Stimulated activated CD4-positive, alpha-beta T cell treated with anti-CD3 and anti-CD28 coated beads, Interleukin-1b, Interleukin-23, amount 100 ng/mL, for 48 hours (primary cell): ENCODE measurements at places on chromosomes 13 and 19.

DNA sequence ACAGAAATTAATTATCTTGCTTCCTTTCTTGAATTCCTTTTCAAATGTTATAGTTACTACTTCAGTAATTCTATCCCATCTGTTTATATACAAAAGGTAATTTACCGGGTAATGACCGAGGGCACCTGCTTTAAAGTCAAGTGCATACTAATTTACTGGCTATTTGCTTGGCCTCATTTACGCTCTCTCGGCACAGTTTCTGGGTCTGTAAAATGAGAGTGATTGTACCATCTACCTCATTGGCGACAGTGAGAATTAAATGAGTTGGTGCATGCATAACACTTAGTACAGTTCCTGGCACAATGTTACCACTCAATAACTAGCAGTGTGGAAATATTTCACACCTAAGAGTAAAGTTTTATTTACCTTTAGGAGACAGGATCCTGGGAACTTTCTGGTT lies 111.6 kb downstream of the GGACT start:
- no peak for DNase-seq

- no peak for DNase-seq
Measured at GRCh38 chr13:75468098-75468497, 13.9 kb downstream of the TBC1D4 start.

DNA sequence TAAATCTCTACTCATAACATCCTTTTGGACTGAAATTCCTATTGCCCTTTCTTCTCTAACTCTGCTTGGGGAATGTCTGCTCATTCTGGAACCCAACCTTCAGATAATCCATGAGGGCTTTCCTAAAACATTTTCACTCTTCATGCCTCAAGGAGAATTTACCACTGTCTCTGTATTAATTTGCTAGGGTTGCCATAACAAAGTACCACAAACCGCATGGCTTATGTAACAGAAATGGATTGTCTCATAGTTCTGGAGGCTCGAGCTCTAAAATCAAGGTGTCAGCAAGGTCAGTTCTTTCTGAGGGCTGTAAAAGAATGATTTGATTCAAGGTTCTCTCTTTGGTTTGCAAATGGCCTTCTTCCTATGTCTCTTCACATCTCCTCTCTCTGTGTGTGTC lies 209.7 kb downstream of the LACC1 start:
- no peak for DNase-seq

GRCh38 chr19:5913739-5914357 lies at the start of gene CAPS:
TSS of gene CAPS (plus strand) at chr19:5914254. CDS start at chr19:5914407, 153 bp downstream.
- DNase-seq = no peak

DNA sequence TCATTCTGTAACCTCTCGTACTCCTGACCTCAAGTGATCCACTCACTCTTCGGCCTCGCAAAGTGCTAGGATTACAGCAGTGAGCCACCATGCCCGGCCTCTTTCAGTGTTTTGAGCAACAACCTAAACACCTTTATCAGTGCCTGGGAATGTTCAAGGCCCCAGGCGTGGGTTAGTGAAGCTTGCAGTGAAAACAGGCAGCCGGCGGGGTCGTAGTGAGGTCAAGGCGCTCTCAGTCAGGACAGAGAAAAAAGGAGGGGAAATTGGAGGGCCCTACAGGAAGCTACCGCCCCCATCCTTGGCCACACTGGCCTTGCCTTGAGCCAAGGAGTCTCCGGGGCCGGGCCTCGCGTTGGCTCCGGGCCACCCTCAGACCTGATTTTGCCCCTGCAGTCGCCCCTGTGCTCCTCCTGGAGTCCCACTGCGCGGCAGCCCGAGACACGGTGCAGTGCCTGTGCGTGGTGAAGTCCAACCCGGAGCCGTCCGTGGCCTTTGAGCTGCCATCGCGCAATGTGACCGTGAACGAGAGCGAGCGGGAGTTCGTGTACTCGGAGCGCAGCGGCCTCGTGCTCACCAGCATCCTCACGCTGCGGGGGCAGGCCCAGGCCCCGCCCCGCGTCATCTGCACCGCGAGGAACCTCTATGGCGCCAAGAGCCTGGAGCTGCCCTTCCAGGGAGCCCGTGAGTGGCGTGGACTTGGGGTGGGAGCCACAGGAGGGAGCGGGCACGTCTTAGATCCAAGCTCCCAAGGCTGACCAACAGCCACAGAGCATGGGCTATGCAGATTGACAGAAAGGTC lies 17.7 kb downstream of the MAG start:
- no peak for DNase-seq

DNA sequence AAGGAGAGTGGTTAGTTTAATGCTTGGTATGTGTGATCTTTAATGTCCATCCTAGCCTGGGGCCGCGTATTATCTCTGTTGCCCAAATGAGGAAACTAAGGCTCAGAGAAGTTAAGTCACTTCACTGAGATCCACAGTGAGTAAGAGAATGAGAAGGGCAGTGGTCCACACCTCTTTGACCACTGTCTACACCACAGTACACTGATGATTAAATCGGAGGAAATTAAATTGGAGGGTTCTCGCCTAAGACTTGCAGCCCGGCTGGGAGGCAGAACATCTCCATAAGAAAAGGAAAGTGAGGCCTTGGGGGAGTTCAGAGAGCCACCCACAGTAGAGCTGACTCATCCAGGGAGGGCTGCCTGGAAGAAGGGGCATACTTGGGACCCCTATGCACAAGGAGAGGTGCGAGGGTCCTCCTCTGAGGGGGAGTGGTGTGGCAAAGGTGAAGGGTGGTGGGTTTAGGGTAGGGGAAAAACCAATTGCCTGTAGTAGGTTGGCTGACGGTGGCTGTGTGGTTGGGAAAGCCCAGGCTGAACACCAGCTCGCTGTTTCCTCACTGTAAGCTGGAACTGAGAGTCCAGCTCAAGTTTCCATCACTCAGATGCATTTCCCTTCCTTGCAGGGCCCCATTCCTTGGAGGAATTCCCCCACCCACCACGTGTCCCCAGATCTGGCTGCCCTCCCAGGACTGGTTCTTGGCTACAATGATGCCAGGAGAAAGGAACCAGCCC lies 15.0 kb upstream of the DHRS12 start:
- DNase-seq = peak; percentile 57

DNA sequence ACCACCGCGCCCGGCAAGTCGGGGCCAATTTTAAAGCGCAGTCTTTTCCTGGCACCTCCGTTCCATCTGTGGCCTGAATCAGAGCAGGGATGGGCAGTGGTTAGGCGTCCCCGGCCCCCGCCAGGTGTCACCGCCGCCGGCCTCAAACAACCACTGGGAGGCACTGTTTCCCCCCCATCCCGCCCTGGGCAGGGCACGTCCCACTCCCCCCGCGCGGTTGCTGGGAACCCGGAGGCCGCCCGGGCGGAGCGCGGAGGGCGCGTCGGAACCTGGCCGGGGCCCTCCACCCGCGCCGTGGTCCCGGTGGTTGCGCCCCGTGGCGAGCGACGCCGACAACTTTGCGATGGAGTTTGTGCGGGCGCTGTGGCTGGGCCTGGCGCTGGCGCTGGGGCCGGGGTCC lies at the start of gene GRIN3B:
GRIN3B (plus strand) TSS at position 325 of the 400 bp plus-strand sequence; CDS start at position 344, 19 bp downstream.
- peak; percentile 69 for DNase-seq

GRCh38 chr13:94419925-94420305 lies 59.6 kb downstream of the DCT start:
- no peak for DNase-seq

- no peak for DNase-seq
Measured at GRCh38 chr13:73325723-73326558, 267.1 kb downstream of the KLF5 start.
